ENCODE measurements at places on chromosomes 7 and 10.

DNA sequence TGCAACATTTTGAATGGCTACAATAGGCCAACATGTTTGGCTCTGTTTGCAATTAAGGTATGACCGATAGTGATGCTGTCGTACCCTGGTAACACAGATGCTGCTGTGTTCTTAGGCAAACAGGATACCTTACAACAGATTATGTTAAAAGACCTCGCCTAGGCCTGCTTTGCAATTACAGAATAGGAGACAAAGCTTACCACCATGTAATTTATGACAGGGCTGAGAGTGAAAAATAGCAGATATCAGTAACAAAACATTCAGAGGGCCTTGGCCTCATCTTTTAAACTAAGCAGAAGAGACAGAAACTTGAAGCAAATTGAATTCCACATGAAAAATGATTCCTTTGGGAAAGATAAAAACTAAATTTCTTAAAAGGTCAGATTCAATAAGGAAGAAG, 29.4 kb upstream of the ABLIM1 start:
- no peak for DNase-seq

DNA sequence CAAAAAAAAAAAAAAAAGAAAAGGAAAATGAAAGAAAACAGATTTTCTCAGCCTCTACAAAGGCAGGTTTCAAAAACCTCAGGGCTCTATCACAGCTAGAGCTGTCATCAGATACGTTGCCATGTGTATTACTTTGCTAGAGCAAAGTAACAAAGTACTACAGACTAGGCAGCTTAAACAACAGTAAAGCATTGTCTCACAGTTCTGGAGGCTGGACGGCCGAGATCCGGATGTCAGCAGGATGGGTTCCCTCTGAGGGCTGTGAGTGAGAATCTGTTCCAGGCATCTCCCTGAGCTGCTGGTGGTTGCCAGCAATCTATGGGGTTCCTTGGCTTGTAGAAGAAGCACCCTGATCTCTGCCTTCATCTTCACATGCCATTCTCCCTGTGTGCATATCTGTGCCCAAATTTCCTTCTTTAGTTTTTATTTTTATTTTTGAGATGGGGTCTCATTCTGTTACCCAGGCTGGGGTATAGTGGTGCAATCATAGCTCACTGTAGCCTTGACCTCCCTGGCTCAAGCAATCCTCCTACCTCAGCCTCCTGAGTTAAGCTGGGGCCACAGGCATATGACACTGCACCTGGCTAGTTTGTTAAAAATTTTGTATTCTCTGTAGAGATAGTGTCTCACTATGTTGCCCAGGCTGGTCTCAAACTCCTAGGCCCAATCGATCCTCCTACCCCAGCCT, 48.9 kb upstream of the KDM7A start:
- no peak for DNase-seq

DNA sequence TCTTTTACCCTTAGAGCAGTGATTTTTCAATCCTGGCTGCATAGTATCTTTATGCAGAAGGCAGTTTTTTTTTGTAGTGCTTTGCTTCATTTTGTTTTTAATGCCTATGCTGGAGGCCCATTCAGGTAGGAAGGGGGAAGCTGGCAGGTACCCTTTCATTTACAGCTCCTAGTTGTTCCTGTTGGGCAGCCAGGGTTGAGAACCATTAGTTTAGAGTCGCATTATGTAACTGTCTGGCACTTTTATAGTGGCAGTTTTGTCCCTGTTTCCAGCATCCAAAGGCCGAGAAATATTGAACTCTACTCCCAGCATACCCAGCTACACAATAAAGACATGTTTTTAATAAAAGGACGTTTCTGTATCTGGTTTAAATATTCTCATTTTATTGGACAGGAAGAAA, 110.6 kb downstream of the CCDC3 start:
- DNase-seq, result no peak

GRCh38 chr7:143245123-143245522, 18.1 kb upstream of the GSTK1 start:
- no peak for DNase-seq

DNA sequence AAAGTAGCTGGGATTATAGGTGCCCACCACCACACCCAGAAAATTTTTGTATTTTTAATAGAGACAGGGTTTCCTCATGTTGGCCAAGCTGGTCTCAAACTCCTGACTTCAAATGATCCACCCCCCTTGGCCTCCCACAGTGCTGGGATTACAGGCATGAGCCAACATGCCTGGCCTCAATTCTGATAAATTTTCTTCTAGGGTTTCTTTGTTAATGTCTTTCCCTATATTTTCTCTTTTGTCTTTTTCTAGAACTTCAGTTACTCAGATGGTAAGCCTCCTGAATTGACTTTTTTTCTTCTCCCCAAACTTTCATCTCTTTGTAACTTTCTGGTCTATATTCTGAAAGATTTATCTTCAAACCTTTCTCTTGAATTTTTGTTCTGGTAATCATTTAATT, 12.7 kb upstream of the SMURF1 start:
- no peak for DNase-seq

GRCh38 chr10:70592746-70593512, 9.6 kb downstream of the PRF1 start:
- DNase-seq, result no peak

- DNase-seq, result no peak
These were observed 261.9 kb downstream of the ARL4A start for GRCh38 chr7:12949060-12949931.

All from NCI-H446 treated with DMSO at 0.1 percent for 48 hours (cell line).